ENCODE measurements at places on chromosomes 5 and 9.
A peak's percentile ranks its signal among the peaks of the same experiment; 100 is the strongest.

- no peak for DNase-seq
Measured at GRCh38 chr9:106478727-106479126, 384.2 kb upstream of the ZNF462 start.

GRCh38 chr5:177133096-177133852, at the start of gene NSD1:
NSD1 (plus strand) TSS chr5:177133773; CDS start chr5:177135104, 1,331 bp downstream.
- peak; percentile 83 for DNase-seq

- no peak for DNase-seq
Measured at GRCh38 chr9:27280860-27281259, 16.1 kb downstream of the EQTN start.

GRCh38 chr9:98805506-98806272, 1.8 kb upstream of the GALNT12 start:
- no peak for DNase-seq

GRCh38 chr5:73564018-73564417, 1.4 kb downstream of the ANKRA2 start:
- DNase-seq, result no peak

DNA sequence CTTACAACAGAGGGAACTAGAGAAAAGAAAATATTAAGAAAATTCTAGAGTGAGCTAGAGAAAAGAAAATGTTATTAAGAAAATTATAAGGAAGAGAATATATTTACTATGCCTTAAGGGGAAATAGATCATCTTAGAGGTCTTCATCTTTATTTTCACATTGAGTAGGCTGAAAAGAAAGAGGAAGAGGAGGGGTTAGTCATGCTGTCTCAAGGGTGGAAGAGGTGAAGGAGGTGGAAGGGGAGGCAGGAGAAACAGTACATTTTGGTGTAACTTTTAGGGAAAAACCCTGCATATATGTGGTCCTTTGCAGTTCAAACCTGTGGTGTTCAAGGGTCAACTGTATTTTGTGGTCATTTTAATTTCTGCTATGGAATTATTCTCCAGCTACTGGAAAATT, 46.6 kb downstream of the PPIP5K2 start:
- no peak for DNase-seq

DNA sequence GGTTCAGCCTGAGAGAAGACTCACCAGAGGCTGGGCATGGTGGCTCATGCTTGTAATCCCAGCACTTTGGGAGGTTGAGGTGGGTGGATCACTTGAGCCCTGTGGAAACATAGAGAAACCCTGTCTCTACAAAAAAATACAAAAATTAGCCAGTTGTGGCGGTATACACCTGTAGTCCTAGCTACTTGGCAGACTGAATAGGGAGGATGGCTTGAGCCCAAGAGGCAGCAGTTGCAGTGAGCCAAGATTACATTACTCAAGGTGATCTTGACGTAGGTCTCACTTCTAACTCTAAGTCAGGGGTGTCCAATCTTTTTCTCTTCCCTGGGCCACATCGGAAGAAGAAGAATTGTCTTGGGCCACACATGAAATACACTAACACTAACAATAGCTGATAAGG, 16.2 kb upstream of the ATP6V1G1 start:
- DNase-seq, result no peak

DNA sequence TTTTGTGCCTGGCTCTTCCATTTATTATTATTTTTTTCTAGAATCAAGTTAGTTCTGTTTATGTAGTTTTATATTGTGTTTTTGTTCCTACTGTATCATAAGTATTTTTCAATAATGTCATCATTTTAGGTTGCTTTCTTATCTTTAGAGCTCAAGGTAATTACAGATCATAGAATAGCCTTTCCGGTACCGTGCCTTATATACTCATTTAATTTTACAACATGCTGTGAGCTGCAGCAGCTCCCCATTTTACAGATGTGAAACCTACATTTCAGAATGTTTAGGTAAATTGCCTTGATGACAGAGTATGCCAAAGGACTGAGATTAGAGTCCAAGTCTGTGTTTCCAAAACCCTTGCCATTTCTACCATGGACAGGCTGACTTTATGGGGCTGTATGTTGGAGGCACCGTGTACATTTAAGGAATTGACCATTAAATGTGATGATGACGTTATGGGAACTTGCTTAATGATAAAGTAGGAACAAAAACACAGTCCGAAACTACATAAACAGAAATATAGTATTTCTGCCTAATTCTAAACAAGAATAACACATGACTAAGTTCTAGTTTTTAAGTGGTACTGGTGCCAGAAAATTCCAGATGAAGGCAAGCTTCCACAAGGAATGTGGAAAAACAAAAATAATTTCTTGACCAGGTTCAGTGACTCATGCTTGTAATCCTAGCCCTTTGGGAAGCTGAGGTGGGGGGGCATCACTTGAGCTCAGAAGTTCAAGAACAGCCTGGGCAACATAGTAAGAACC, 97.7 kb downstream of the IQGAP2 start:
- no peak for DNase-seq

DNA sequence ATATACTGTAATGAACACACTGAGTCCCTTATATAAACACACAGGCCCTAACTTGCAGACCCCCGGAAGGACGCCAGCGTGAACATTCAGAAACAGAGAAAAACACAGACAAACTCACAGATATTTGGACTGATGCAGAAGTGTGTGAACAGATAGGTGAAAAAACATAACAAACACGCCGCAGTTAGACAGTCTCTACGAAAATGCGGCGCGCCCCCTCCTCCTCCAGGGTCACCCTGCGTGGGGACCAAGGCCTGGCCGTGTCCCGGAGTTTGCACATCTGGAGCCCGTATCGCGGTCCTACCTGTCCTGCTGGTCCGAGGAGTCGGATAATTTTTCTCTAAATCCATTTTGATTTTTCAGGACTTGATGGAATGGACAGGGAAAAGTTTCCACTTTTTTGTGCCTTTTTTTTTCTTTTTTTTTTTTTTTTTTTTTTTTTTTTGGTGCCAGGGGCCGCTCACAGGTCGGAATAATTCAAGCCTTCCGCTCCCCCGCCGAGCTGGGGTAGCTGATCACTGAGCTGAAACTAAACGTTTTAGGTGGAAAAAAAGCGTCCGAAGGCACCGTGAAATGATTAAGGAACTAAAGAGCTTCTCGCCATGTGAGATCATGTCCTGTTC, at the start of gene PAX5:
TSS of gene PAX5 (minus strand) at position 587 of the 623 bp plus-strand sequence. CDS start at position 350, 237 bp downstream.
- DNase-seq, result no peak

- no peak for DNase-seq
Measured at GRCh38 chr9:128125580-128126354, 1.8 kb downstream of the PTGES2 start.

GRCh38 chr5:129903466-129904101, 681 bp upstream of the CHSY3 start:
- DNase-seq, result no peak

DNA sequence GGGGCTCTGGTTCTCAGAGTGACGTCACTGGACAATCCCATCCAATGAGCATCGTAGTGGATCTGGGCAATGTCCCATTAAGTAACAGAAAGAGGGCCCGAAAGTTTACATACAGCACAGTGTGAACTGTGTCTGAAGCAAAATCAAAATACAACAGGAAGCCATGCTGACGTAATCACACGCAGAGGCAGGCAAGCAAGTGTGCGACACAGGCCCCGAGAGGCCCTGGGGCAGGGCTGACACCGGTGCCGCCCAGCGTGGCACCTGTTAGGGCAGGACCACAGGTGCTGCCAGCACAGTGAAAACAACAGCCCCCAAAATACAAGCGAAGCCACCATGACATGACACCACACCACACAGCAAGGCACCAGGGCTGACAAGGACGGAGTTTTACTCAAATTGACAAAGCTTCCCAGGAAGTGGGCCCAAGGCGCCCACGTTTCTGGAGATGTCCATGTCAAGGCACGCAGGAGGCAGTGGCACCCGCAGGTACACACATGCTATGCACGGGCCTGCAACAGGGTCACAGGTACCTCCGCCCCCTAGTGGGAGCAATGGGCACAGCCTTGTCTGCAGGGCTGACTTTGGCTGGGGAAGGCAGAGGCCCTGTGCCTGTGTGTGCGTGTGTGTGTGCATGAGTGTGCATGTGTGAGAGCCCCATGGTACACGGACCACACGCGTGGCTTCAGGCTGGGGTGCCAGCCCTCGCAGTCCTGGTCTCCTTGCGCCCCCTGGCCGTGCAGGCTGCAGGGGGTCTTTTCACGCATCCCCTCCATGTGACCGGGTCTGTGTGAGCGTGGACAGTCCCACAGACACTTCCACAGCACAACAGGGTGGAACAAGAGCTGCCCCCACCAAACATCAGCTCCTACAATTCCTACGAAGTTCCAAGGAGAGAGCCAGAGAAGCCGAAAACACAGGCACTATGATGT, 19.6 kb downstream of the QSOX2 start:
- DNase-seq, result peak; percentile 43

- DNase-seq, result peak; percentile 27
Measured at GRCh38 chr5:87268126-87268969, 665 bp downstream of the RASA1 start.

- no peak for DNase-seq
Measured at GRCh38 chr5:17425385-17426070, 72.5 kb upstream of the TAF11L2 start.
